Omental fat pad (tissue), 4 donors: ENCODE measurements at places on chromosomes 12 and 14. TPM values are rescaled to one million over a fixed set of nuclear protein-coding genes. Genes with fewer than 3 reads are reported as not detected.

TOMM20L gene
- total RNA-seq = not detected

IAPP gene
- total RNA-seq = not detected

BEST3 gene
- total RNA-seq = not detected

CPNE6 gene
- not detected for total RNA-seq

DEGS2 gene
- total RNA-seq = 0.19 TPM

MYH6 gene
- total RNA-seq = not detected

ALG10 gene
- total RNA-seq = 14.7 TPM

TROAP gene
- total RNA-seq = not detected

GON7 gene
- 8.0 TPM for total RNA-seq

GRCh38 chr12:76504606-76505005 lies 55.0 kb downstream of the OSBPL8 start:
- no peak for DNase-seq

DNA sequence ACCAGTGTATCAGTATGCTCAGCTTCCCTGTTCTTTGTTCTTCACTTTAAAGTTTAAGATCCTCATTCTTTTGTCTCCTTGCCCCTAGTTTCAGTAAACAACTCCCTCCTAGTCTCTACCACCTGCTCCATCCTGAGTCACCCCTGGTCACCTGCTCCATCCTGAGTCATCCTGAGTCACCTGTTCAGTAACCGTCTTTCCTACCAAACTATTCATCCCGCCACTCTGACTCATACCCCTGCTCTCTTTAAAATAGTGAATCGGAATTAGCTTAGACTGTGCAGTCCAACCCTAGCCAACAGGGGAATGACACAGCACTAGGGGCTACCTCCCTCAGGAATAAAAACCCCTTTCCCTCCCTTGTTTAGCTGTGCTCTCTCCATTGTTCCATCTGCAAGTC lies 888.1 kb upstream of the MDGA2 start:
- no peak for DNase-seq

GRCh38 chr12:2341051-2341751 lies 288.4 kb downstream of the CACNA1C start:
- DNase-seq = no peak

DNA sequence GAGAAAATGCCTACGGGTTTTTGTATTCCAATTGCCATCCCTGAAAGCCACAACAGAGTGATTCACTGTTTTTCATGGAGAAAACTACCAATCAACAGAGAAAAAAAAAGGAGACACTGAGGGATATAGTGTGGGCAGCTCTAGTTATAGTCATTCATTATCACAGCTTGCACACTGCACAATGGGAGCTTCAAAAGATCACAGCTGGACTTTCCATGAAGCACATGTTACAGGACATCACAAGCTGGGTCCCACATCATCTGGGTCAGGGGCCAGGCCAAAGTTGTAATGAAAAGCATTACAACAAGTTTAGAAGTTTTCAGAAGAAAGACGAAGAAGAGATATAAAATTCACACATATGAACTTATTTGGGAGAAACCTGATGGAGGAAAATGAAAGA lies 41.5 kb downstream of the RERG start:
- DNase-seq = no peak

- no peak for DNase-seq
These were observed 142.3 kb upstream of the PARP11 start for GRCh38 chr12:4015225-4016091.

DNA sequence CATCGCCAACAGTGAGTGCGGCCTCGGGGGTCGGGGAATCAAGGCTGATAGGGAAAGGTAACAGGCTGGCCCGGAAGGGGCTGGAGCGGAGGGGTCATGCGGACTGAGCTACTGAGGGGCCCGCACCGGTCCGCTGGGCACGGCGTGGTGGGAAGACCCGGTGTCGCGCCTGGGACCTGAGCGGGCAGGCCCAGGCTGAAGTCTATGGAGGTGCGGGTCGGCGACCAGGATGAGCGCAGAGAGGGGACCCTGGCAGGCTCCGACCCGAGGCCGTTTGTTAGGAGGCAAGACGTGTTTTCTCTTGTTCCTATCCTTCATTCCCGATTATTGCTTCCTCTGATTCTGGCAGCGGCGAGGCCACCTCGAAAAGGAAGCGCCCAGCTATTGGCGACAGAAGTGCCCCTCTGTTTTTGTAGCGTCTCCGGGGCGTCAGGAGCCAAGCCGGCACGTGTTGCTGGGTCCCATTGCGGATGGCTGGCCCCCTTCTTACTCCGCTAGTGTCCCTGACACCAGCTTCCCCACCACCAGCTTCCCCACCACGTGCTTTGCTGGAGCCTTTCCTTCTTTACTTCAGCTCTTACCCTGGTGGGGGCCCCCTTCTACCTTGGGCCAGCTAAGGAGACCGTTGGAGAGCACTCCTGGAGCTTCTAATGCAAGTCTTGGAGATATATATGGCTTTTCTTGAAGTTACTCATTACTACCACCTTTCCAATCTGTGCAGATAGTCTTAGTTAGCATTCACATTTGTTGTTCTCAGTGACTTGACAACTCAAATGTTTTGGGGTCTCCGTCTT lies 653 bp downstream of the PA2G4 start:
- DNase-seq = no peak

- no peak for DNase-seq
These were observed 32.7 kb upstream of the SMUG1 start for GRCh38 chr12:54221402-54221984.

- no peak for DNase-seq
These were observed 12.3 kb downstream of the DENND5B start for GRCh38 chr12:31578632-31579031.

DNA sequence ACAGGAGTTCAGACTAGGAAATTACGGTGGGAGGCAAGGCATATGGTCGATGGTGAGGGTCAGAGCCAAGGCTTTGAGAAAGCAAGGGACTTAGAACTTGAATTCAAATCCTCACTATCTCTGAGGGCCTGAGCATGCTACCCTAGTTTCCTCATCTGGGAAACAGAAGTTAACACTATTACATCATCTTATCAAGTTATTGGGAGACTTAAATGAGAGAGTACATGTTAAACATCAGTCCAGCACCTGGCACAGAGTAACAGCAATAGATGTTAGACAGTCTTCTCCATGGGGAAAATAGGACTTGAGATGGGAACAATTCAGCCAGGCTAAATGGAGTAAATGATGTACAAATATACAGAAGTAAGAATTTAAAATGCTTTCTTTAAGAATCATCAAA lies 38.5 kb downstream of the SLC38A1 start:
- no peak for DNase-seq
